ENCODE measurements at places on chromosomes 7 and 10.

DNA sequence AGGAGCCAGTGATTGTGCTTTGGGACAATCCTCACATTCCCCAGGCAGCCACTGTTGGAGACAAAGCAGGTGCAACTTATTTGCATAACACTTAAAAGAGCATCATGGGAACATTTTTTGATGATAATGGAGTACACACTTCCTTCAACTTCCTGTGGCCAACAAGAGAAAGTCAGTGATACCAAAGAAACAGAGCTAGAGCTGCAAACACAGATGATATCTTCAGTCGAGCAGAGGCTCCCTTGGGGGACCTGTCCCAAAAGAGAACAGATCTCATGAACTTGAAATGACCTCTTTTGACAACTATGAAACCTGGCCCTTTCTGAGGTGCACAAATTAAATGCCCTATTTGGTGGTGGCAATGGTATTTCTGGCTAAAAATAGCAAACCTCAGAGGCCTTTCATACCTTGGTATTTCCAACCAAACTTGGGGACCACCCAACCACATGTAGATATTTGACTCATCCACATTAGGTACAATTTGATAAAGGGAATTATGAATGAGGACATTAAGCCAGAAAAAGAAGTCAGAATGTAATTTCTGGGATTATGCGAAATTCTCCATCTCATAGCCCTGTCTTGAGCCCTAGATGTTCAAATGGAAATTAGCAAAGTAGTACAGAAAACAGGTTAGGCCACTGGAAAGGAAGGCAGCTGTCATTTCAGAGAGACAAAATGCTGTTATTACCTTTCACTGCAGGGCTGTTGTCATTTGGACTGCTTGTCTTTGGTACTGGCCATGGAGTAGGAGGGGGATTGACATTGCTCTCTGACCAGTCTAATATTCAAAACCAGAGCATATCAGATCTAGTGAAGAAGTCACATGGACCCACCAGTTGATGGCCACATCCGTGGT, 146.2 kb downstream of the ICA1 start:
- DNase-seq: no peak

DNA sequence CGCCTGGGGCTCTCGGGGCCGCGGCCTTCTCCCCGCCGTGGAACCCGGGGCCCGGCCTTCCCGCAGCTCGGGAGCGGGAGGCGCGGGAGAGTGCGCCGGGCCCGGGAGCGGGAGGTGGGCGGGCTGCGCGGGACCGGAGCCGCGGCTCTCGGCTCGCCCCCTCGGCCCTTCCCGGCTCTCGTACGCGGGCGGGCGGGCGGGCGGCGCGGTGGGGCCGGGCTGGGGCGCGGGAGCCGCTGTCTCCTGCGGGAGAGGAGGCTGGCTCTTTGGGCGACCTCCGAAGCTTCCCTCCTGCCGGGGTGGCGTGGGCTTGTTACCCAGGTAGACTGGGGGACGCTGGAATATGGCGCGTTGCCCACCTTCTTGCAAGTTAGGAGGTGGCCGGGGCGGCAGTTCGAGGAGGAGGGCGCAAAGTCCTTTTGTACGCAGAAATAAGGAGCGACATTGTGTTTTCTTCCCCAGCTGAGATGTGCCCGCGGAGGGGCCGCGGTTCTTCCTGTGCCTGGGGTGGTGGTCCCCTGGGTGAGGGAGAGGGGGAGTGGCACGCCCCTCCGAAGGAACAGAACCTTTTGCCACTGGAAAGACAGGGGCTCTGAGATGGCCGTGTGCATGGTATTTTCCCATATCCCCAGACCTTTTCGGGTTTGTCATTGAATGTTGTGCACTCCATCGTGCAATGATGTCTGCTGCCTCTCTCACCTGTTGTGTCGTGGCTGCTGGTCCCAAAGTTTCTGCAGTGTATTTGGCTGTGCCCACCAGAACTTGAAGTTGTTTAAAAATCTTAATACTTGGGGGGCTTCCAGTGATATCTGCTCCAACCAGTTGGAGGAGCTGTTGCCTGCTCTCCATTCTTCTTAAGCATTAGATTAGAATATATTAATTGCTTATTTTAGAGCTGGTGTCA, 844 bp downstream of the NRF1 start:
- DNase-seq: peak; percentile 45

DNA sequence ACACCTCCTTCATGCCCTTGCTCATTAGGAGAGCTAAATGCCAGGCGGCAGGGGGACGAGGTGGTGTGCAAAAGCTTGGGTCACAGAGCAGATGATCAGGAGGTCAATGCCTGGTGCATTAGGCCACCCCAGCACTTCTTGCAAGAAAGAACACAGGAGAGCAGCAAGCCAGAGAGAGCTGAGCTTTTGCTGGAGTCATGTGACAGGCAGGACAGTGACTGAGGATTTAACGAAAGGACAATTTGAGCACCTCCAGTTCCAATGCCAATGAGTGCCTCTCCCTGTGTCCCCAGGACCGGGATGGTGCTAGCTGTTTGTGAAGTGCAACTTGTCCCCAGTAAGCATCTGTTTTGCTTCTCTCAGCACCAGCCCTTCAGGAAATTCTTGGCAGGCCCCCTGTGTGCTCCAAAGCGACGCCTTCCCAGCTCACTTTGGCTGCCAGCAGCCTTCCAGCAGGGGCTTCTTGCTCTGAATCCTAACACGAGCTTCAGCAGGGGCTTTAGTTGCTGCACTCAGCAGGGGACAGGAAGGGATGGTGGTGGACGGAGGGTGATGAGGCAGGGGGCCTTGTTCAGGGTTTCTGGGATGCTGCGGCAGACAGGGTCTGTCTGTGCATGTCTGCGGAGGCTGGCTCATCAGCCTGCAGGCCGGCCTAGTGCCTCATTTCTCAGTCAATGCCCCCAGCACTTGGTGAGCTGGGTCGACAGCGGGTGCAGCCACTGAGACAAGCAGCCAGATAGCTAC, 368.1 kb downstream of the RPS24 start:
- no peak for DNase-seq

- DNase-seq: no peak
Observed at GRCh38 chr7:53111031-53111430, 75.6 kb downstream of the POM121L12 start.

DNA sequence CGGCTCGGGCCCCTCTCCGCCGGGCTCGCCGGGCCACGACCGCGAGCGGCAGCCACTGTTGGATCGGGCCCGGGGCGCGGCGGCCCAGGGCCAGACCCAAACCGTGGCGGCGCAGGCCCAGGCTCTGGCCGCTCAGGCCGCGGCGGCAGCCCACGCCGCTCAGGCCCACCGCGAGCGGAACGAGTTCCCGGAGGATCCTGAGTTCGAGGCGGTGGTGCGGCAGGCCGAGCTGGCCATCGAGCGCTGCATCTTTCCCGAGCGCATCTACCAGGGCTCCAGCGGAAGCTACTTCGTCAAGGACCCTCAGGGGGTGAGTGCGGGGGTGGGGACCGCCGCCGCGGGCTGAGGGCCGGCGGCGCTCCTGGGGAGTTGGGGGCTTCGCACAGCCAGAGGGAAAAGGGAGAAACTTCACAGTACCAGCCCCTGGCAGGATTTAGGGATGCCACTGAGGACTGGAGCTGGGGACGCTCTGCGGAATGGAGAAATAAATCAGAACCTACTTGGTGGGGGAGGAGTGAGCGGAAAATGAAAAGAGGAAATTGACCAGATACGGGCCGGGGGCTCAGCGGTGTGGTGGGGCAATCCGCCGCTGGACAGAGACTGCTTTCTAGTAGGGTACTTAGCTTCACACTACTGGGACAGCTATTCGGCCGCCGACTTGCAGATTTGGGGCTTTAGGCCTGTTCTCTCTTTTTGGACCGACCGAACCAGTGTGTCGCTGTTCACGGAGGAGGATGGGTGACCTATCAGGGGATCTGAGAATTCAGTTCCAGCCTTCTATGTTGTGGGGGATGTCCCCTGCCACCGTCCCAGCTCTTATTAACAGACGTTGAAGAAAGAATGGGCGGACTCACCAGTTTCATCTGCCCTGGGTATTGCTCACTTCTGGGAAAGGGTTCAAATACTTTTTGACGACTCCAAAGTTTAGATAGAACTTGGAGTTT, 669 bp downstream of the PI4K2A start:
- DNase-seq: peak; percentile 69

GRCh38 chr7:27641581-27642230, 21.0 kb downstream of the HIBADH start:
- no peak for DNase-seq
